ENCODE measurements at places on chromosomes 7 and 10.

GRCh38 chr10:120607710-120608703 is 151.0 kb downstream of the PLPP4 start:
- DNase-seq: no peak

DNA sequence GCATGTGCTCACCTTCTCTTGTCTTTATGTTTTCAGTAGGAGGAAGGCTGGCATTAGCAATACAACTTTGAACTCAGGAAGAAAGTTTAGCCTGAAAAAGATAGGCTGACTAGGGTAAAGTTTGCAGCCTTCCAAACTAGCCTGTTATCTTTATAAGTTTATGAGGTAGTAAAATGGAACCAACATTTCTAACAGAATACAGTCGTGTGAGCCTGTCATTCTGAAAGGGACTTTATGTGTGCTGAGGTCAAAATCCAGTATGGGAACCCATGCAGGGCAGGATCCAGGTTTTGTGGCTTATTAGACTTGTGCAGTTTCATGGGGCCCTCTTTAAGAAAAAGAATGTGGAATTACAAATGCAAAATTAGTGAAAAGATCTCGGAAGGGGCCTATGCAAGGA is 201.0 kb upstream of the PRPS1L1 start:
- DNase-seq: no peak

DNA sequence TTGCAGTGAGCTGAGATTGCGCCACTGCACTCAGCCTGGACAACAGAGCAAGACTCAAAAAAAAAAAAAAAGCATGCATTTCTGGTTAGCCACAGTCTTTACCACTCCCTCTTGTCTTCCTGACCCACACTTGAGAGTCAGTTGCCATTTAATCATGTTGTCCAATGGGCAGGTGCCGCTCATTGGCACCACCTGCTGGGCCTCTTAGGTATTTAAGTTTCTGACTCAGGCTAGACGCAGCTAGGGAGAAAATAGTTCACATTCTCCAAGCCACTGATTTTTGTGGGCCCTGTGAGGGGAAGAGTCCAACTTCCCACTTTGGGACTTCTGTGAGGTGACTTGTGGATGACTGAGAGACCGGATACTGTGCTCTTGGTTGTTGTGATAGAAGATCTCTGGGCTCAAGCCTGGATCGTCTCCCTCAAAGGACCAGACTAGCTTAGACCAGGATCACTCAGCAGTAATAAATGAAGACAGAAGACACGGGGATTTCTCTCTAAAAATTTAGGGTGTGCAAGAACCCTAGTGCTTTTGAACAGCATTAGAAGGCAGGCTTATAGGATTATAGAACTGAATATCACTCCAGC is 26.8 kb upstream of the SORCS3 start:
- DNase-seq: peak; percentile 10

- DNase-seq: no peak
Measured at GRCh38 chr10:90879062-90879461, 7.3 kb downstream of the RPP30 start.

DNA sequence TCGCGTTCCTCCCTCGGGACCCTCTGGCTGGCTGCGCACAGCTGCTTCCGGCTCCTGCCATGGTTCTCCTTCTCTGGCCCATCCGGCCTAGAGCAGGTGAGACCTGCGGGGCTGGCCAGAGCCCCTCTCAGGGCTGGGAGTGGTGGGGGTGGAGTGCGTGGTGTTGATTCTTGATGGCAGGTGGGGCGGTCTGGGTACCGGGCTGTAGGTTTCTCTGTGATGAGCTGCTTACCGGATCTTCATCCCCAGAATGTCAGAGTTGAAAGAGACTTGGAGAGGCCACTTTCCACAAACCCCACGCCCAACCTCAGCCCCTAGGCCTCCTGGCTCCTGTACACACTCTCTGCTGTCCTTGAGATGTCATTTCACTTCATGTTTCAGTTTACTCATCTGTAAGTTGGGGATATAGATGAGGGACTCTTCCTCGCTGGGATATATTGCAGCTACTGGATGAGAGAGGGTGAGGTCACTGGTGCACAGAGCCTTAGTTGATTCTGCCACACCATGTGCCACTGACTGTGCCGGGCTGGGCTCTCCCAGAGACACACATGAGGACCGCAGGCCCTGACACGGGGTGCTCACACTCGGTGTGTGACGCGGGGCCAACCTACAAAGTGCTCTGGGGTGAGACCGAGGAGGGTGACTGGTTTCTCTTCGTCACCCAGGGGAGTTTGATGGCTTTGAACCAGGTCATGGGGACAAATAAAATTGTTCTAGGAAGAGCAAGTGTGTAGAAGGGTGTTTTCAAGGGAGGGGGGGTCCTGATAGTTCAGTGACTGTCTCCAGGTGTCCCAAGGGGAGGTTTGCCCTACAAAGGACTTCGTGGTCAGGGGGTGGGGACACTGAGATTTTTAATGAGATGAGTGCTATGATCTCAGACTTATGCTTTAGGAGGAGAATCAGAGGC is 29.5 kb downstream of the ZNF775 start:
- DNase-seq: no peak

GRCh38 chr7:148793590-148793989 is 90.5 kb downstream of the EZH2 start:
- no peak for DNase-seq

- DNase-seq: no peak
Measured at GRCh38 chr10:112151524-112152039, 32.0 kb downstream of the GPAM start.

DNA sequence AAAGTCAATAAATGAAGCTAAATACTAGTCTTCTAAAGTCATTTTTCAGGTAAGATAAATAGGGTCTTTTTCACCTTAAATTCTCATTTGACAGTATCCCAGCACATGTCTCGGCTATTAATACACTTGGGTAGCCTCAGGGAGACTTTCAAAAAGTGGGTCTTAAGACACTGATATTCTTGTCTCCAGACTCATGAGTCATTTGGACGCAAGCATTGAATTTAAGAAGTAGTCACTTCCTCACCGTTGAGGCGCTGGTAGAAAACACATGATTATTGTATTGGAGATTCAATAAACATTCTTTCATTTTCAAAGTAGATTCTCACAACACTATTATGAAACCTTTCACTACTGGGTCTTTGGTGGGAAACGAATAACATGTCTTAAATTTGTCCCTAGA is 108.9 kb upstream of the SP8 start:
- DNase-seq: no peak

GRCh38 chr7:155653803-155654202 is 9.3 kb downstream of the RBM33 start:
- DNase-seq: no peak

- no peak for DNase-seq
Measured at GRCh38 chr7:25408876-25409275, 180.6 kb upstream of the NPVF start.

DNA sequence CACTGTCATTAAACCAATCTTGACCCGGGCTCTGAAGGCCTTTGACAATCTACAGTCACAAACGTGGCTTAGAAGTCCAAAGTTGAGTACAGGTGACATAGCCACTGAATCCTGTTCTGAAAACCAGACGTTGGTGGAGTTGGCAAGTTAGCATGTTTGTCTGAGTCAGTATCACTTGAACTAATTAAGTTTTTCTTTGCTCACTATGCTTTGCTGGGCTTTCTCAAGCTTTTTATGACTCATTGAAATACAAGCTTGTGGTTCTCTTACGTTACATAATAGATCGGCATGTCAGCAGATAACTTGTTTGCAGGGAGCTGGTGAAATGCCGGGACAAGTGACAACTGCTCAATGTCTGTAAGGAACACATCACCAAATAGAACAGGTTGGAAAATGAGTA is 53.8 kb downstream of the ARL5B start:
- DNase-seq: no peak
